ENCODE measurements at places on chromosomes 1 and 21.

- no peak for DNase-seq
Measured at GRCh38 chr1:168079761-168080160, 57.0 kb downstream of the GPR161 start.

DNA sequence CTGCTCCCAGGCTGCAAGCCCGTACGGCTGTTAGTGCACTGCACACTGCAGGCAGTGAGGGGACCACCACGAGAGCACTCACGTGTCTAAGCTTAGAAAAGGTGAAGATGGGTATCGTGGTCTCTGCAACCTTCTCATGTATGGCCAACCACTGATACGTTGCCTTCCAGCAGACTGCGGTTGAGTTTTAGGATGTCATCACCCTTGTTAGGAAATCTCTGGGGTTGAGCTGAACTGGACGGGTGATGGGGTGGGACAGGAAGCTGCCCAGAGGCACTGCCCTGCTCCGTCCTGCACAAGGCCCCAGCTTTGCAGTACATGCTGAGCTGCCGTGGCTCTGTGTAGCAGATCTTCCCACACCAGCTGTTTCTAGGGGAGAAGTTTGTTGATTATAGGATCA is 43.3 kb downstream of the FAAP20 start:
- peak; percentile 88 for DNase-seq

DNA sequence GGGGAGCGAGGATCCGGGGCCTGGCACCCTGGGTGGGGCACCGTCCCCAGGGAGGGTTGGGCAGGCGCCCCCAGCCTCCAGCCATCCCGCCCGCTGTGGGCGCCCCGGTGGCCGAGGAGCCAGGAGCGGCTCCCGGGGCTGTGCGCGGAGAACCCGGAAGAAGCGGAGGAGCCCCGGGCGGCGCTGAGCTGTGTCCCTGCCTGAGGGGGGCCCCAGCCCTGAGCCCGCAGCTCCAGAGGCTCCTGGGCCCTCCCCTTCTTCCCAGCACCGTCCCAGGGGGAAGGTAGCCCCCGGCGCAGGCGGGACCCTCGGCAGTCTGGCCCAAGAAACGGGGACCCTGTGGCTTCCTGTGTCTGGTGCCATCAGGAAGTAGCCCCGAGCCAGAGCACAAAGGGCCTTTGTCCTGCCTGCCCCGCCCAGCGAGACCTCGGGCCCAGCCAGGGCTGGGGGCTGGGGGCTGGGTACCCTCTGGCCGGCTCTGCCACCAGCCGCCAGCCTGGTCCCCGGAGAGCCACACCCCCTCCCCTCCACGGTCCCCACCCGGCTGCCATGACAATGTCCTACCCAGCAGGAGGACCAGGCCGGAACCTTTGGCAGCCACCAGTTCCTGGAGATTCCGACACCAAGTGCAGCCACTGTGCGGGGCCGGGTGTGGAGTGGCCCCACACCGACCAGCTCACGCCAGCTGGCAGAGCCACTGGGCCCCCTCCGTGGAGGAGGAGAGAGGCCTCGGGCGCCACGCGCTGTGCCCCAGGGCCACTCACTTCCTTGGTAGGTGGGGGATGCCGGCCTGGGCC is 15.6 kb upstream of the TTLL10 start:
- DNase-seq = no peak

- no peak for DNase-seq
Measured at GRCh38 chr1:219324629-219325367, 151.1 kb downstream of the LYPLAL1 start.

- no peak for DNase-seq
Measured at GRCh38 chr1:50841791-50842387, 118.2 kb downstream of the FAF1 start.

- no peak for DNase-seq
Measured at GRCh38 chr1:241944300-241944699, 13.3 kb upstream of the BECN2 start.

DNA sequence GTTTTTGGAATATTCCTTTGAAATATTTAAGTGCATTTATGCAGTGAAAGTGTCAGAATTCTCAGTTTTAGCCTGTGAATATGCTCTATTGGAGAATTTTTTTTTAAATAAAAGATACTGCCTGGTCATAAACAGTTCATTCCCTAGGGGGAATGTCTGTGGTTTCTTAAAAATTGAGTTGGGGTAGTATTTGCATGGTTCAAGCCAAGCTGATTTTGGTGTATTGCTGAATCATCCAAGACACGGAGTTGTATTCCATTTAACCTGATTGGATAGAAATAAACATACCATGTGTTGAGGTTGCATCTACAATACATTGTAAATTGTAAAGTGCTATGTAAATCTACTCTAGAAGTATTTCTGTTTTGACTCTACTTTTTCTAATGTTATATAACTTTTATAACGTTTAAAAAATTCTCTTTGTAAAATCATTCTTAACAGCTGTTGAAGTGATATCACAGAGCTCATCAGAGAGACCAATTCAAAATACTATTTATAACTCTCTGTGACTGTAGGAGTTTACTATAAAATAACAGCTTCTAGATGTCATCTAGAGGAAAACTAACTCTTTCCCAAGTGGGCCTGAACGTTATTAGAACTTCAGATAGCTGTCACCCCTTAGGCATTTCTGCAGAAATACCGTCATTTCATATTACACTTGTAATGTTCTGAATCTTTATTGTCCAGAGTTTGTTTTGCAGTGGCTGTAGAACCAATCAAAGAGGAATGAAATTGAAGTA is 199.1 kb downstream of the USP25 start:
- no peak for DNase-seq

DNA sequence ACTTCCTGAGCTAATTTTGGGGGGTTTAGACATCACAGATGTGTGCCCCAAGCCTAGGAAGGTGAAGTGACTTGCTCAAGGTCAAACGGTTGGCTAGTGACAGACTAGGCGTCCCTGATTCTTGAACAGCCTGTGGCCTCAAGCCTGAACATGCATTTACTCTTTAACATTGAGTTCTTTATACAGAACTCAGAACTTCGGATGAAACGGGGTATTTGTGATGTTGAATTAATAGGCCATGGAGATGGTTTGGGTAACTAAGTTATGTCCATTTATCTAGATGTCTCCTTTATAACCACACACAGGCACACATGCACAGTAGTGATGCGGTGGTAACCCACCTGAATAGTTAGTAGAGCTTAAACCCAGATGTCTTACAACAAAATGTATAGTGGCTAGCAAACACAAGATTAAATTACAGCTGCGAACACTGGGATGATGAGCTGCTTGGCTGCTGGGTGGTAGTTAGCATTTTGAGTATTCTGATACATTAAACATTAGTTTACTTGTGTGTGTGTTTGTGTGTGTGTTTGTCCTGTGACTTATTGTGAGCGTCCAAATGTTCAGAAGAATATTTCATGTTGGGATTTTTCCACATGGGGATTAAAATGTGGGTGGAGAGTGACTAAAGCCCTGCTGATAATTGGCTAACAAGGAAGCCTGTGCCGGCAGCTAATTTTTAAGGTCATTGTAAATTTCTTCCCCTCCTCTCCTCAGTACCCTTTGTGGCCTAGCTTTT is 2.3 kb downstream of the ATP1A1 start:
- no peak for DNase-seq

- DNase-seq = no peak
Measured at GRCh38 chr1:98700228-98700627, 38.7 kb downstream of the SNX7 start.

- no peak for DNase-seq
Measured at GRCh38 chr1:162942916-162943559, 82.1 kb upstream of the CCDC190 start.

GRCh38 chr1:31666263-31666963 is 21.7 kb upstream of the PEF1 start:
- DNase-seq = no peak

DNA sequence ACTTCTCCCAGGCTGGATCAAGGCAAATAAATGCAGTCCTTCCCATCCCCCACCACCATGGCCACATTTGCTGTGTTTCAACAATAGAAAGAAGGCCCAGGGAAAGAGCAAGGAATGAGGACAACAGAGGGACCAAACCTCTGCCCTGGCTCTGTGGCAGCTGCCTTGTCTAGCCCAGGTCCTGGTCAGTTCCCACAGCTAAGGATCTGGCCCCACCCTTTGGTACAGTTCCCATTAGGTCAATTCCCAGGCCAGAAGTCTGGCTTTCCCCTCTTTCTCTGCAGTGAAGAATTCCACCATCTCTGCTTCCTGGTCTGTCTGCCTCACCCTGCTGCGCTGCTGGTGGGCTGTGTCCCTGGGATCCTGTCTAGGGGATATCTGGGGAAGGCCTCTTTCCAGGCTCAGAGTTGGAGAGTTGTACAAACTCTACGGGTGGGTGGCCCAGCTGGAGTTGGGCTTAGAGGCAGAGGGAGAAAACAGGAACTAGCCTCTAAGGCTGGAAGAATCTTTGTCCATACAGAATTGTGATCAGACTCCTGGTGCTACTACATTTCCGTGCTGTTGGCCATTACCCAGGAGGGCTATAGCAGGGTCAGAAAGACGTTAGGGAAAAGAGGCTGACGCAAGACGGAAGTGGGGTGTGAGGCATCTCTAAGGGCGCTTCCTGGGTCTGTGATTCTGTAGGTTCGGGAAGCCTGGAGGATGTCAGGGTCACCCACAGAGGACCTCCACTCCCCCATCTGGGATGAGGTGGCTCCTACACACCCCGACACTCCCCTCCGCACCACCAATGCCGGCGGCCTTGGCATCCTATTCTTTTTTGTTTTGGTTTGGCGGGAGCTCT is 953 bp upstream of the NDUFS2 start:
- peak; percentile 84 for DNase-seq

GRCh38 chr1:34406377-34406776 is 229.7 kb downstream of the C1orf94 start:
- DNase-seq = no peak

DNA sequence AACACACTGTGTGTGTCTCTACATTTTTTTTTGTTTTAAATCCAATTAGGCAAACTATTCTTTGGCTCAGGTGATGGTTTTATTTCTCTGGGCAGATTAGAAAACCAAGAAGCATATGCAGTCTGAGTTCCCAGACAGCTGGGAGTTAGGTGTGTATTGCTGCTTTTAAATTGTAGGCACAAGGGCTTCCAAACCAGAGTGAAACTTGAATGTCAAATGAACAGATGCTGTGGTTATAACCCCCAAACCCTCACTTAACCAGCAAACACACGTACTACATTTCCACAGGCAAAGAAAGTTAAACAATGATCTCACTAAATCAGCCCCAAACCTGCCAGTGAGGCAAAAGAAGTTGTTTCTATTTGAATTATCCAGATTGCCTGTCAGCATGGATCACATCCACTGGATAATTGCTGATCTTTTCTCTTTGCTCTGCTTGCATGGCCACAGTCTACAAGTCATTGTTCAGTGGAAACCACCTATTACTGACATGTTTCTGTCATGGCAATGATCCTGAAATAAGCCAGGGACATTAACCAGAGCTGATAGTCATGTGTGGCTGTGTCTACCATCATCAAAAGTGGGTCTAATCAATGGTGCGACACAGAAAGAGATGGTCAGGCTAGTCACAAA is 576.5 kb upstream of the PLXNA2 start:
- no peak for DNase-seq

DNA sequence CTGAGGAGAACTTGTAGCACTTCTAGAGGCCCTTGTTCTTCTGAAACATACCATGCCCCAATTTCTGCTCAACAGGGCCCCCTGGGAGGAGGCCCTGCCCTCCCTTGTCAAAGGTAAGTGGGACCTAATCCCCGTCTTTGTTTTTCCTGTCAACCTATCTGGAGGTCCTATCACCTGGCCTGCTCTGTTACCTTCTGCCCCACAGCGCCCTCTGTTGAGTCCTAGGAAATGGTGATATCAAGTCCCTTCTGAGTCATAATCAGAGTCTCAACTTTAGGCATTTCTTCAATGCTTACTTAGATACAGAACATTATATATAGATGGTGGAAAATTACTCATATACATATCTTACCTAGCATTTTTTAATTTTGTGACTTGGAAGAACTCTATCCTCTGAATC is 28.2 kb upstream of the FCRL4 start:
- DNase-seq = no peak

DNA sequence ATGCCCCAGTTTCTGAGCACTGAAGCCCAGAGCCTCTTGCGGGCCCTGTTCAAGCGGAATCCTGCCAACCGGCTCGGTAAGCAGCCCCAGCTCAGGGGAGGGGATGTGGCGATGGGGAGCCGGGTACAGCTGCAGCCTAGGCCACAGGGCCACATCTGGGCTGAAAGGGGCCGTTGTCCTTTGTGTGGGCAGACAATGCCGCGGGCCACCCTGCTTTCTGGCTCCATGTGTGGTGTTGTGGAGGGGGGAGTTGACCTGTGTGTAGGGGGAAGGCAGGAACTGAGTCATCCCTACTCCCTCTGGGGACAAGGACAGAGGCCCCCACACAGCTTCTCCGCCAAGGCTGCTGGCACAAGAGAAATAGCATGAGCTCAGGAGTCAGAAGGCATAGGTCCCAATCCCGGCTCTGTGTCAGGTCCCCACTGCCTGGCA is 26.0 kb downstream of the RPS6KA1 start:
- no peak for DNase-seq

GRCh38 chr1:21534674-21535378 is 25.6 kb downstream of the ALPL start:
- DNase-seq = no peak

- no peak for DNase-seq
Measured at GRCh38 chr1:162562470-162562828, 927 bp downstream of the UAP1 start.

DNA sequence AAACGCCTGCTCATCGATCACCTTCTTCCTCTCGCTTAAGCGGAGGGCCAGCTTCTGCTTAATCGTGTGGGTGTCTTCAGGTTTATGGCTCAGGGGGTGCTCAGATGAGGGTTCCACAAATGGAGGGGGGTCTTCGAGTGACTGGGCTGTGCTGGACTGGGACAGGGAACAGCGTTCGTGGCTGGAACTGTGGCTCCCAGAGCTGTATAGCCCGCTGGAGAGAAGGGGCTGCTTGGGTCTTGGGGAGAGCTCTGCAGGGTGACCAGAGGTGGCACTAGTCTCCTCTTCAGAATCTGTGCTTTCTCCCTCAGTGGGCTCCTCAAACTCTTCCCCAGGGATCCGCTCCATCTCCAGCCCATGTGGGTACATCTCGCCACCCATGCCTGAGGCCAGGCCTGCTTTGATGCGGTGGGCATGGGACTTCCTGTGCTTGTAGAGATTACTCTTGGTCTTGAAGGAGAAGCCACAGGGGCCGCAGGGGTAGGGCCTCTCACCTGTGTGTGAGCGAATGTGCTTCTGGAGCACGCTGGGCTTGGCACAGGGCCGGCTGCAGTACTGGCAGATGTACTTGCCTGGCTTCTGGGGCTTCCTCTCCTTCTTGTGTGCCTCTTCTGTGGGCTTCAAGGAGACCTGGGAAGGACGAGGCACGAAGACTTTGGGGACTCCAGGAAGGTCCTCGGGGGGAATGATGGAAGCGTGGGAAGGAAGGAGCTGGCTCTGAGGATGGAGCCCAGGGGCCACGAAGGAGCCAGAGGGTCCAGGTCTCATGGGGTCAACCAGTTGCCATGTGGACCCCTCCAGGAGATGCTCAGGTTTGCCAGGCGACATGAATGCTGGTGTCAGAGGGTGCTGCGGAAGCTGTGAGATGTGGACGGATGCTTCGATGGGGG is 99.4 kb upstream of the EDN2 start:
- DNase-seq = no peak

Measured in spleen (tissue), 13 donors.